Stimulated activated CD4-positive, alpha-beta T cell treated with anti-CD3 and anti-CD28 coated beads, Interleukin-12 subunit alpha, Interleukin-12 subunit beta, amount 100 ng/mL, for 4 hours (primary cell): ENCODE measurements at places on chromosomes 6 and 20.

DNA sequence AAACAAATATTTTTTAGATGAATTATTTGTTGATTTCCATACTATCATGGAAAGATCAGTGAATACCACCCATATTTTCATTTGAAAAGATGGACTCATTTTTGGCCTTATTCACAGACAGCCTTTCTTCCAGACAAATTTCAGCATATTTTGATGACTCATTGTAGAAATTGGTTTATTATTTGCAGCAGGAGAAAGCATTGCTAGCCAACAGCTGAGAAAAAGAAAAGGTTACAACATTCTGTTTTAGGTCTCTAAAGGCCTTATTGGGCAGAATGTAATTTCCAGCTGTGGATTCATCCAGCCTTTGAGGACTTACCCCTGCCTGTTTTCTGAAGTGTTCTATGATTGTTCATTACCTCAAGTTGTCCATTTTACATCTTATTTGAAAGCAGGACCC, 201.9 kb downstream of the PLCB4 start:
- no peak for DNase-seq

DNA sequence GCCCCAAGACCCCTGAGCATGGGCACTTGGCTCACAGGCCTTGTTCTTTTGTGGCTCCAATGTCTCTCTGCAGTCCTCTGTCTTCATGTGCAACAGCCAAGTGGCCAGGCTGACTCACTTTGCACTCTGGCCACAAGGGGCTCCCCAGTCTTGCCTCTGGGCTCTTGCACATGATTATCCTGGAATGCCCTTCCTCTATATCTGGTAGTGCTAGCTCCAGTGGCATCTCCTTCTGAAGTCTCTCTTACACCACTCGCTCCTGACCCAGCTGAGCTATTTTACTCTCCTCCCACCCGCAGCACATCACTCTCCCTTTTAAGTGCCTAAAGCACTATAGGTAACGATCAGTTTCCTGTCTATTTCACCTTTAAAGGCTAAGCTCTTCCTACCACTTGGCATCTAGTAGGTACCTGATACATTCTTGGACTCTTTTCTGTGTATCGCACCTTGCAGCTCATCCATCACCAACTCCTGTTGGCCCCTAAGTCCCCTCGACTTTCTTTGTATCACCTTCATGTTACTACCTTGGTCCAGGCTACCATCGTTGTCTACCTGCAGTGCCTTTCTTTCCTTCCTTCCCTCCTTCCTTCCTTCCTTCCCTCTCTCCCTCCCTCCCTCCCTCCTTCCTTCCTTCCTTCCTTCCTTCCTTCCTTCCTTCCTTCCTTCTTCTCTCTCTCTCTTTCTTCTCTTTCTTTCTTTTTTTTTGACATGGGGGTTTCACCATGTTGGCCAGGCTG, 211.9 kb upstream of the RNF24 start:
- DNase-seq: no peak

DNA sequence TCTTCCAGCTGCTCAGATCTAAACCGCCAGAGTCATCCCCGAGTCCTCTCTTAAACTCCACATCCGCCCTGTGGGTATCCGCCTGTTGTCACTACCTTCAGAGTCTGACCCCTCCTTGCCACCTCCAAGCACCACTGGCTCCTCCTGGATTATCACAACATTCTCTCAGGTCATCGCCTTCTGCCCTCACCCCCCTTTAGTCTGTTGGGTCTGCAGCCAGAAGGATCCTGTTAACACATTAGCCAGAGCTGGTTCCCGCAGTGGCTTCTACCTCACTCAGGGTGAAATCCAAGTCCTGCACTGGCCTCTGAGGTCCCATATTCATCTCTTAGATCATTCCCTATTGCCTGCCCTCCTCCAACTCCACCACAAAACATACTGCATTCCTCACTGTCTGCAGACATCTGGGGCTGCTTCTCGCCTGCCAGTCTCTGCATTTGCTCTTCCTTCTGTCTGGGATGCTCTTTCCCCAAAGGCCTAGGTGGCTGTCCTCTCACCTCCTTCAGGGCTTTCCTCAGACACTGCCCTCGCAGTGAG, 34.1 kb downstream of the TNXB start:
- no peak for DNase-seq

GRCh38 chr6:151229401-151230276, 10.1 kb upstream of the AKAP12 start:
- DNase-seq: peak; percentile 16

DNA sequence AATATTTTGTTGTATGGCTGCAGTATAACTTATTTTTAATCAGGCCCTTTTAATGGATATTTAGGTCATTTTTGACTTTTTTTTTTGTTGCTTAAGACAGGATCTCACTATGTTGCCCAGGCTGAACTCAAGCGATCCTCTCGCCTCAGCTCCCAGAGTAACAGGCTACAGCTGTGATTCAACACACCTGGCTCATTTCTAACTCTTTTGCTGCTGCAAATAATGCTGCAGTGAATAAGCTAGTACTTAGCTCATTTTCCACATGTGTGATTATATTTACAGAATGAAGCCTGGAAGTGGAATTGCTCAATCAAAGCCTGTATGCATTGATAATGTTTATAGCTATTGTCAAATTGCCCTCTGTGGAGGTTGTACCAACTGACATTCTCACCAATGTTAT, 1.1 kb downstream of the GTSF1L start:
- DNase-seq: no peak

GRCh38 chr6:163825033-163825432, 410.5 kb downstream of the QKI start:
- DNase-seq: no peak

DNA sequence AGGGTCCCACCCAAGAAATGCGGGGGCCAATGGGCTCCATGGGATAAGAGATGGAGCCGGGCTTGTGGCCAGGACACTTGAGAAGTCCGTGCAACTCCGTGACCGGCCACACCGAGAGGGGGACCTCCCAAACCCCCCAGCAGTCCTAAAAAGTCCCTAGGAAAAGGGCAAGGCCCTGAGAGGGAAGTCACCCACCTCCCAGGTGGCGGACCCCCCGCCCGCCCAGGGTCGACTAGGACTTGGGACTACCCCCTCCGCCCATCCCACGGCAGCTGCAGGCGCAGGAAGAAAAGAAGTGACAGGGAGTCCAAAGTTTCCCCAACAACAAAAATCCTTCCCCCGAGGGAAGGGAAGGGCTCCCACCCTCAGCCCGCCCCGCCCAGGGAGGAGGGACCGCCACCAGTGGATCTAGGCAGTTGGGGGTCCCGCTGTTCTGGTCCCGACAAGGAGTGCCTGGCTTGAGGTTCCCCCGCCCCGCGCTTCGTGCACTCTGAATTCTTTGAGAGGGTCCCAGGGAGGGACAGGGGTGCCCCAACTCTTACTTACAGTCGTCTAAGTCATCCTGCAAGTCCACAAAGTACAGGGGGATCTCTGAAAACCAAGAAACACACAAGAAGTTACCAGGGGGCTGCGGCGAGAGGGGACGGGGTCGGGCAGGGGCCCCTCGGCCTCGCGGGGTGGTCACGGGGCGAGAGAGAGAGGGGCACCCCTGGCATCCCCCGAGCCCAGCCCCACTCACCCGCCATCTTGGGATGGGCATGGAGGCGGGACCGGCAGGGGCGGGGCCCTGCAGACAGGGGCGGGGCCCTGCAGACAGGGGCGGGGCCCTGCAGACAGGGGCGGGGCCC, 611 bp upstream of the RAB22A start:
- DNase-seq: peak; percentile 5

- no peak for DNase-seq
These were observed 35.0 kb downstream of the LRRC1 start for GRCh38 chr6:53829698-53830221.

DNA sequence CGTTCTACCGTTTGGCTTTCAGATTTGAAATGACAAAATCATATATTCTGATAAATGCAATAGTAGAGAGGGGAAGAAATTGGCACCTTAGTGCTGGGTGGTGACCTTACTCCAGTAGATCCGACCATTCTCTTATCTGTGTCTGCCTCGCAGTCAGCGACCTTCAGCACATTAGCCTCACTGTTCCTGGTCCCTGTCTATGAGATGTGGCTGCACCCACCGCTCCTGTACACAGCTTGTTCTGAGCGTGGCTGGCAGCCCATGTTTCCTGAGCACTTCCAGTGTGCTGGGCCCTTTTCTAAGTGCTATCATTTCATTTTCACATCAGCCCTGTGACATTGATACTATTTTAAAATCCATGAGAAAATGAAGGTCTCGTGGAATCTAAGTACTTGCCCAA, 138.1 kb downstream of the TMEM242 start:
- no peak for DNase-seq
